ENCODE measurements at places on chromosomes 12 and 14. TPM values are rescaled to one million over a fixed set of nuclear protein-coding genes. Genes with fewer than 3 reads are reported as not detected.

DNA sequence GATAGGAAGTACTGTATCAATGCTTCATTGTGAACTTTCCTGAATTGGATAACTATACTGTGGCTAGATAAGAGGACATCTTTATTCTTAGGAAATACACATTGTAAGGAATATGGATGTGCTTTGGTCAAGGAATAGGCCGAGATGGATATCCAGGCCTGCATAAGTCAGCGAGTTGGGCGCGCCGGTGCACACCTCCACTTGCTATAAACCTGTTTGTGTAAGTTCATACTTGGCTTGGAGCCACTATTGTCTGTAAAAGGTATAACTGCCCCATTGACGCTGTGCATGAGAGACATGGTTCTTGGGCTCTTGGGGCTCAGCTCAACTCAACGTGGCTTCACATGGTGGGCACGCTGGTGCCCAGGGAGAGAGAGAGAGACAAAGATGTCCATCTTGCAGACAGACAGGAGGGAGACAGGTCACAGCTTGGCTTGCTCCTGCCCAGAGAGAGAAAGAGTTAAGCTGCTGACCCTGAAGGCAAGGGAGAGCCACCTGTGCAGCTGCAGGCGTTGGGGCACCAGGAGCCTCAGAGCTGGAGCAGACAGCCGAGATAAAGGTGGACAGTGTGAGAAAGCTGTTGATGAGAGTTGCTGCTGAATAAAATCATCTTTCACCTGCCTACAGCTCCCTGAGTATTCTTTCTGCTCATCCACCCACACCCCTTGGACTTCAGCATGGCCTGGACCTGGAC, 34.1 kb upstream of the COCH start:
- no peaks in the 10 kb centered on the region for H3K4me1 ChIP-seq
- H3K27ac ChIP-seq: no peak overlapping the region
- H3K27me3 ChIP-seq: no peaks in the 10 kb centered on the region
- no peak overlapping the region for H3K4me3 ChIP-seq
- no peaks in the 10 kb centered on the region for H3K36me3 ChIP-seq
- no peak for DNase-seq

DNA sequence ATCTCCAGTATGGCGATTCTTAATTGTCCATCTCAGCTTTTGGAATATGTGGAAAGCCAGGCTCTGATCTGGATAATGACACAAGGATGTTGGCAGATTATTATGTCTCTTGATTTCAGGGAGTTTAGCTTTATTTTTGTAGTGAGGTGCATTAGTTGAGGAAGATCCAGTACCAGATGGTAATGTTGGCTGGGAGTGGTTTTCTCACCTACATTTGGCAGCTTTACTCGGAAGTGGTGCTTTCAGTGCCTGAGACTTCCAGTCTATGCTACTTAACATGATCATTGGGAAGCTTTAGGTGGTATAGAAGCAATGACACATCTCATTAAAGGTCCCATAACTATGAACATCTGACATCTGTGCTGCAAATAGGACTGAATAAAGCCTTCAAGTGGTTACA, 7.5 kb downstream of the SLC15A5 start:
- no peaks in the 10 kb centered on the region for H3K4me1 ChIP-seq
- no peak overlapping the region for H3K4me3 ChIP-seq
- DNase-seq: no peak
- H3K27me3 ChIP-seq: no peaks in the 10 kb centered on the region

DNA sequence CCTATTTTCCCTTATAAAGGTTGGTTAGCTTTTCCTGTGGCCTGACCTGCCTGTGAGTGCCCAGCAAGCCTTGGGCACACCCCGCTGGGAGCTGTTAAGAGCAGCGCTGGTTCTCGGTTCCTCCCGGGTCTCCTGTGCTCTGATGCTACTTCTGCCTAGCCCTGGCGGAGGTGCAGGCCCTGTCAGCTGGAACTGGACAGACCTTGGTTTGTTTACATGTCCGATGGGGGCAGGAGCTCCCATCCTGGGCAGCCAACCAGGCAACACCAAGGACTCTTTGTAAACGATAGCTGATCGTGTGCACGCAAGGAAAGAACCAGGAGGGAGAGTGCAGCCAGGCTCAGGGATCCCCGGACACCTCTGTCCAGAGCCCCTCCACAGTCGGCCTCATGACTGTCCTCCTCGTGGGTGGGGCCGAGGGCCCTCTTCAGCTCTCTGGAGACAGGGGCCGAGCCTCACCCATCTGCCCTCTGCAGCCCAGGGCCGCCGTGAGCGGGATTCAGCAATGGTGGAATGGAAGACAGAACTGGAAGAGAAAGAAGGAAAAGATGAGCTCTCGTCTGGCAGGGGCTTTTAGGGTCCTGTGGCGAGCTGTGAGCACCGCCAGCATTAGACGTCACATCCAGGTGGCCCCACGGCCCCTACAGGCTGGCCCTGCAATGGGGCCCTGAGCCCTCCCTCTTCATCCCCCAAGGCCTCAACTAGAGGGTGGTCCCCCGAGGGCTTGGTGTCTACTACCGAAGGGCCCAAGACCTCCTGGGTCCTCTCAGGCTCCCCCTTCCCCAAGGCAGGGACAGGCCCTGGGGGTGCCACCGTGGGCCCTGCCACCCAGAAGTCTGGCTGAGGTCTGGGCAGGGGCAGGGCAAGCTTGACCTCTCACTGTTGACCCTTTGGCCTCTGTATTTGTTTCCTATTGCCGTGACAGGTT, 12.3 kb downstream of the TNFAIP2 start:
- H3K27me3 ChIP-seq: no peaks in the 10 kb centered on the region
- no peak for DNase-seq
- H3K4me1 ChIP-seq: peaks cover 73% of the 10 kb centered on the region
- no peak overlapping the region for H3K4me3 ChIP-seq
- peak overlapping the region; percentile 85 for H3K27ac ChIP-seq
- H3K36me3 ChIP-seq: peaks cover 53% of the 10 kb centered on the region

The CLSTN3 gene
- 153 TPM for total RNA-seq

- DNase-seq: no peak
- no peaks in the 10 kb centered on the region for H3K36me3 ChIP-seq
- no peak overlapping the region for H3K27ac ChIP-seq
- no peaks in the 10 kb centered on the region for H3K27me3 ChIP-seq
- H3K4me3 ChIP-seq: no peak overlapping the region
- H3K4me1 ChIP-seq: no peaks in the 10 kb centered on the region
Observed at GRCh38 chr12:15131431-15131830, 89.8 kb downstream of the RERG start.

GRCh38 chr12:77372494-77372893, 307.1 kb upstream of the E2F7 start:
- DNase-seq: no peak
- H3K4me3 ChIP-seq: no peak overlapping the region
- no peaks in the 10 kb centered on the region for H3K27me3 ChIP-seq

The SLC25A47 gene
- total RNA-seq: not detected

DNA sequence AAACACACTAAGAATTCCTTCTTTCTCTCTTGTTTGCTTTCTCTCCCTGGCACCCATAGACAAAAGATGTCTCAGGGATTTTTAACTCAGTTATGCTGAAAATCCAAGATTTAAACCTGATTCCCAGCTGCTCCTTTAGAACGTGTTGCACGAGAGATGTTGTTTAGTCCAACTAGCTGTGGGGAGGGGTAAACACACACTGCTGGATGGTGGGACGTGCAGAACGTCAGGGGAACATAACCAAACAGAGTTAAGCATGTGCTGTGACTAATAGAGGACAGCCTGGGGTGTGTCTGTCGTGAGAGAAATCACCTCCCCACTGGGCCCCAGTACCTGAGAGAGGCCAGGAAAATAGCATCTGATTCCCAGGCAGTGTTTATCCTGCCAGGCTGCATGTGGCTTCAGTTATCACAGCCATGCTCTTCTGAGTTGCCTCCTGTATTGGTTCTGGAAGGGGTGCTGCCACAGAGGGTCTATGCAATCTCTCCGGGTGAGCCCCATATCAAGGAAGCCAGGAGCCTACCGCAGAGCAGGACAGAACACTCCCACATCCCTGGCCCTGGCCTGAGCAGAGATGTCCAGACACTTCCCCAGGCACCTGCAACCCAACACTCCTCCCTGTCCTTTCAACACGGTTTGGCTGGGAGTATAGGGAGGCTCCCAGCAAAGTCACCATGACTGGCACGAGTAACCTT, 112.7 kb upstream of the EGLN3 start:
- peaks cover 15% of the 10 kb centered on the region for H3K4me1 ChIP-seq
- no peak for DNase-seq
- no peaks in the 10 kb centered on the region for H3K27me3 ChIP-seq

- DNase-seq: no peak
- peaks cover 23% of the 10 kb centered on the region for H3K27me3 ChIP-seq
- H3K27ac ChIP-seq: no peak overlapping the region
- H3K4me1 ChIP-seq: no peaks in the 10 kb centered on the region
- no peak overlapping the region for H3K4me3 ChIP-seq
Observed at GRCh38 chr14:58816416-58817115, 178.8 kb downstream of the DACT1 start.

- H3K4me1 ChIP-seq: peaks cover 26% of the 10 kb centered on the region
- H3K4me3 ChIP-seq: peak overlapping the region; percentile 60
- H3K27me3 ChIP-seq: no peaks in the 10 kb centered on the region
- no peaks in the 10 kb centered on the region for H3K36me3 ChIP-seq
- peak overlapping the region; percentile 64 for H3K27ac ChIP-seq
- DNase-seq: peak; percentile 62
Observed at GRCh38 chr12:109773384-109774011, 59.7 kb downstream of the TRPV4 start.

The ASIC1 gene
- total RNA-seq: 3.5 TPM

GRCh38 chr14:94412671-94413638, 24.6 kb upstream of the SERPINA1 start:
- H3K4me3 ChIP-seq: no peak overlapping the region
- H3K27me3 ChIP-seq: no peaks in the 10 kb centered on the region
- no peak overlapping the region for H3K27ac ChIP-seq

- no peaks in the 10 kb centered on the region for H3K4me1 ChIP-seq
- no peak overlapping the region for H3K4me3 ChIP-seq
- H3K27me3 ChIP-seq: peaks cover 33% of the 10 kb centered on the region
- H3K36me3 ChIP-seq: no peaks in the 10 kb centered on the region
- DNase-seq: no peak
Observed at GRCh38 chr14:92897922-92898565, 24.9 kb upstream of the CHGA start.

- no peaks in the 10 kb centered on the region for H3K4me1 ChIP-seq
- peak; percentile 61 for DNase-seq
- H3K36me3 ChIP-seq: no peaks in the 10 kb centered on the region
- peaks cover 45% of the 10 kb centered on the region for H3K27me3 ChIP-seq
- H3K27ac ChIP-seq: no peak within 1 kb of the TSS
Observed at GRCh38 chr12:109020796-109021380, at the start of gene SVOP. Gene SVOP (minus strand): TSS chr12:109021068. CDS start chr12:109020868, 200 bp downstream.

- H3K4me1 ChIP-seq: no peaks in the 10 kb centered on the region
- no peak overlapping the region for H3K27ac ChIP-seq
- no peaks in the 10 kb centered on the region for H3K27me3 ChIP-seq
- no peaks in the 10 kb centered on the region for H3K36me3 ChIP-seq
Observed at GRCh38 chr12:40697566-40698259, 5.5 kb downstream of the CNTN1 start.

- H3K27ac ChIP-seq: no peak overlapping the region
- peaks cover 12% of the 10 kb centered on the region for H3K4me1 ChIP-seq
- no peaks in the 10 kb centered on the region for H3K27me3 ChIP-seq
- no peak overlapping the region for H3K4me3 ChIP-seq
- DNase-seq: no peak
Observed at GRCh38 chr14:69034612-69035262, 55.6 kb upstream of the ACTN1 start.

The PTGES3 gene
- 322 TPM for total RNA-seq

- no peaks in the 10 kb centered on the region for H3K27me3 ChIP-seq
- peaks cover 33% of the 10 kb centered on the region for H3K4me1 ChIP-seq
- peaks cover 12% of the 10 kb centered on the region for H3K36me3 ChIP-seq
- H3K4me3 ChIP-seq: no peak overlapping the region
- H3K27ac ChIP-seq: peak overlapping the region; percentile 63
Observed at GRCh38 chr14:102295270-102295669, 9.7 kb downstream of the MOK start.

DNA sequence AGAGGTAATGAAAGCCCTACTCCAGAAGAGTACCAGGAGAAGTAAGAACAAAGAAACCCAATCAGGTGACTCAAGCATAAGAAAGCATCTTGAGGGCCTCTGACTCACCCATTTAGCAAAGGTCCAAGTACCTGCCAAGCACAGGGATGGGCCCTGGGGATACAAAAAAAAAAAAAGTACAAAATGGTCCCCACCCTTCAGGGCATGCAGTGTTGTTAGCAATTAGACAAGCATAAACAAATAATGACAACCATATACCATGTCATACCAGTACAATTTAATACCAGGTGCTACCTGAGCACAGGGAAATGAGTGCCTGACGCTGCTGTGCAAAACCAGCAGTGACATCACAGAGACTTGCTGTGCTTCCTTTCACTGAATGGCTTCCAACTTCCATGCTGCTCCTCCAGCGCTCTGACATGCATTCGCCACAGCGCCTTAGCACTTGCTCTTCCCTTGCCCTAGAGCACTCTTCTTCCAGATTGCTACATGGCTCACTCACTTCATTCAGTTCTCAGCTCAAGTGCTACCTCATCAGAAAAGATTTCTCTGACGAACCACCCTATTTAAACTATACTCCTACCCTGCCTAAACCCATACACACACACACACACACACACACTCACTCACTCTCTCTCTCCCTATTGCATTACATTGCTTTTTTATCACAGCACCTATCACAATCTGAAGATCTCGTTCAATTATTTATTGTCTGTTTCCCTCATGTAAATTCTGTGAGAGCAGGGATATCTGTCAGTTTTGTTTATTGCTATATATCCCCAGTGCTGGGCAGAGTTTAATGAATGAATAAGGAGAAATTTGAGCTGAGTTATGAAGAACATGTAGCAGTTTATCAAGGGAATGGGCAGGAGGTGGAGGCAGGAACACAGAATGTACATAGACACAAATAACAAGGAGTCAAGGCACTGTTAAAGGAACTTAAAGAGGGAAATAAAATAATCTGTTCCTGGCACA, 12.9 kb upstream of the EPS8 start:
- no peaks in the 10 kb centered on the region for H3K36me3 ChIP-seq
- no peaks in the 10 kb centered on the region for H3K27me3 ChIP-seq
- H3K27ac ChIP-seq: peak overlapping the region; percentile 44
- peaks cover 61% of the 10 kb centered on the region for H3K4me1 ChIP-seq
- peak; percentile 93 for DNase-seq

DNA sequence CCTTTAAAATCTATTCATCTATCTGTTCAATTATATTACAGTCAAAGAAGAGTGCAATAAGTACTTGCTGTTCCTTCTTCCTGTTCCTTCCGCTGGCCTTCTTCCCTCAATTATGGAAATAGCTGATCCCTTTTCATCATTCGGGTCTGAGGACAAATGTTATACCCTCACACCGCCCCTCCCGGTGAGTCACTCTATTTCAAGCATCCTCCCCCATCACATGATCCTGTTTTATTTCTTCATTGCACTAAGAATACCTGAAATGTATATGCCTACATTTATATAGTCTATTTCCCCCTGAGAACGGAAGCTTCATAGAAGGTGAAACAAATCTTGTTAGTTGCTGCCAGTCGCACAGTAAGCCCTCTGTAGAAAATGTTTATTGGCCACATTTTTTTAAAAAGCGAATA, 2.5 kb downstream of the SLC38A1 start:
- peak overlapping the region; percentile 98 for H3K27ac ChIP-seq
- H3K27me3 ChIP-seq: no peaks in the 10 kb centered on the region
- peak overlapping the region; percentile 89 for H3K4me3 ChIP-seq
- H3K4me1 ChIP-seq: peaks cover 58% of the 10 kb centered on the region
